DMS79 treated with DMSO at 0.1 percent for 48 hours (cell line): ENCODE measurements at places on chromosomes 2 and 18.

DNA sequence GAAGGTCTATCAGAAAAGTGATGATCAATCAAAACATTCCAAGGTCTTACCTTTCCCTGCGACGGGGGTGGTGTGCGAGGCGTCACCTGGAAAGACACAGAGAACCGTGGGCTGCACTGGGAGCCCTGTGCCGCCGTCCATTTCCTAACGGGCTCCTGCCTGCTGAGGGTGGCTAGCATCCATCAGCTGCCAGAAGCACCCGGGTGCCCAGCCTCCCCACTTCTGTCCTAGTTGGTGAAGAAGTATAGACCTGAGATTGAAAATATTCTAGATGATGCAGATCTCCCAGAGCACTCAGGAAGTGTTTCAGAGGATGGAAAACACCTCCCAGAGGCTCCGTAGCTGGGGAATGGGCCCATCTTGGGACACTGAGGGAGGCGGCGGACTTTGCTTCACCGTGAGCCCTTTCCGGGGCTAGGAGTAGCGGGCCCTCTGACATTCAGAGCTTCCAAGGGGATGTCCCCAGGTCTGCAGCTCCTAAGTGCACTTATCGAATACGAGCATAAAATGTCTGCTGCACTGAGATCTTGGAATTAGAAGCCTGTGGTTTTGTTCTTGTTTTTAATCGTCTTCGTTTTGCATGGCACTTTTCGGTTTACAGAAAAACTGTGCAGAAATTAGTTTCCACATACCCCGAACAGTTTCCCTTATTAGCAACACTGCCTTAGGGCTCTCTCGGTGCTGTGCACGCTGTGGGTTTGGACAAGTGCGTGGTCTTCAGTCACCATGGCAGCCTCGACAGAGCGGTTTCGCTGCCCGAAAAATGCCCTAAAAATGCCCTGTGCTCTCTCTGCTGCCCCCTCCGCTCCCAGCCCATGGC lies 143.5 kb downstream of the MBP start:
- no peak for DNase-seq

DNA sequence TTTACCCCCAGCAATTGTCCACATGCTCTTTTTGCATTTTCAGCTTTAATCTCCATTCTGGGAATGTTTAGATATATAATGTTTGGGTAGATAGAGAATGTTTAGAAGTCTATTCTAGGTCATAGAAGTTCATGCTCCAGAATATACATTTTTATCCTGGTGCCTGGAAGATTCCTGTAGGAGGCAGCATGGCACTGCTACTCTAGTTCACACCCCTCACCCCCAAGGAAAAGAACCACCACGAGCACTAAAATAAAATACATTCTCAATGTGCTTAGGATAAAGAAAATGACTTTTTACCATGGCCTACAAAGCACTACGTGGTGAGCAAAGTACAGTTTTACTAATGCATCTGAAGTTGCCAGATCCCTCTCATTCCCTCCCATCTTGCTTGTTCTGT lies 53.8 kb downstream of the MYO1B start:
- DNase-seq, result no peak

- peak; percentile 25 for DNase-seq
Observed at GRCh38 chr2:15040429-15041084, 408.0 kb downstream of the LRATD1 start.

DNA sequence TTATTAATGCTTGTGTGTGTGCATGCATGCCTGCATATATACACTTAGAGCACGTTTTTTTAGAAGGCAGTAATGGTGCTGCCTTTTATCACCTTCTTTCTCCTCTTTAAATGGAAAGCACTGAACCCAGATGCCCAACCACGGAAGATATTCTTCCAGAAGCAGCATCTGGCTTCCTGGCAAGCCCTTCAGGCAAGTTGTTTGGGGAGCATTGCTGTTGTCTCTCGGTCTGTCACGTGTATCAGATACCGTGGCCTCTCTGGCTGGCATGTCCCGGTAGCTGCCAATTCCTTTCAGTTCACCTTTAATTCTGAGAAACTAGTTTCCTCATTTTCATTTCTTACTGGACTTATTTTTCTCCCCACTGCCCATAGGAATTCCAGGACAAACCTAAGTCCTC lies 587.8 kb downstream of the ARHGAP15 start:
- no peak for DNase-seq

- no peak for DNase-seq
Observed at GRCh38 chr2:18966131-18966530, 376.8 kb upstream of the NT5C1B start.

DNA sequence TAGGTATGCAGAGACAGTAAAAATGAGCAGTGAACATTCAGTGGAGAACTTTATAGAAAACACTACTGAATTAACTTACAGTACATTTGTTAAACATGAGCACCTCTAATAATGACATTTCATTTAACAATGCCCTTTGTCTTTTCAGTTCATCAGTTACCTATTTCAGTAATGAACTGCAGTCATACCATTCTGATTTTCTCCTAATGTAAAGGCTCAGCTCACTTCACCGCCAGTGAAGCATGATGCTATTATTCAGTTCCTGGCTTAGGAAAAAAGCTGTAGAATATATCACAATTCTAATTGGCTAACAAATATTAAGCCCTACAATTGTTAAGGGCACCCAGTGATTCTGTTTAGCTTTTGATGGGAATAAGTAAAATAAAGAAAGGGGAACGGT lies 37.1 kb upstream of the CCDC93 start:
- DNase-seq, result peak; percentile 30

DNA sequence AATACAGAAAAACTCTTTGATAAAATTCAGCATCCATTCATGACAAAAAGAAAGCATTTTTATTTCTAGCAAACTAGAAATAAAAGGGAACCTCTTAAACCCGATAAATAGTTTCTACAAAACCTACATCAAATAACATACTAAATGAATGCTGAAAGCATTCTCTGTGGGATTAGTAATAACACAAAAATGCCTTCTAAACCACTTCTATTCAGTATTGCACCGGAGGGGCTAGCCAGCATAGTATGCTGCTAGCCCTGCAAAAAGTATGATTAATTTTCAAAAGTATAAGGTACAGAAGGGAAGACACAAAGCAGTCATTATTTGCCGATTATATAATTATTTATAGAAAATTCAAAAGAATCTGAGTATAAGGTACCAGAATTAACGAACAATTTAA lies 145.2 kb downstream of the DTNB start:
- no peak for DNase-seq

GRCh38 chr2:242046206-242046826 lies 176.8 kb downstream of the RTP5 start:
- DNase-seq, result no peak

- DNase-seq, result no peak
Observed at GRCh38 chr2:71500426-71501079, 47.2 kb downstream of the DYSF start.

- DNase-seq, result no peak
Observed at GRCh38 chr2:85540133-85540648, 1.2 kb downstream of the MAT2A start.

DNA sequence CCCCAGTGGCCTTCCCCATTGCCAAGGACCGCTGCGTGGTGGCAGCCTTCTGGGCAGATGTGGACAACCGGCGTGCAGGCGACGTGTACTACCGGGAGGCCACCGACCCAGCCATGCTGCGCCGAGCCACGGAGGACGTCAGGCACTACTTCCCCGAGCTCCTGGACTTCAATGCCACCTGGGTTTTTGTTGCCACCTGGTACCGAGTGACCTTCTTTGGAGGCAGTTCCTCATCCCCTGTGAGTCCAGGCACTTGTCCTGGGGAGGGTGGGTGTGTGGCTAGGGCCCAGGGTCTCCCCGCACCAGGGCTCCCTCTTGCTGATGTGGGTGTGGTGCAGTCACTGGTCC lies 31.9 kb downstream of the SNED1 start:
- DNase-seq, result no peak

DNA sequence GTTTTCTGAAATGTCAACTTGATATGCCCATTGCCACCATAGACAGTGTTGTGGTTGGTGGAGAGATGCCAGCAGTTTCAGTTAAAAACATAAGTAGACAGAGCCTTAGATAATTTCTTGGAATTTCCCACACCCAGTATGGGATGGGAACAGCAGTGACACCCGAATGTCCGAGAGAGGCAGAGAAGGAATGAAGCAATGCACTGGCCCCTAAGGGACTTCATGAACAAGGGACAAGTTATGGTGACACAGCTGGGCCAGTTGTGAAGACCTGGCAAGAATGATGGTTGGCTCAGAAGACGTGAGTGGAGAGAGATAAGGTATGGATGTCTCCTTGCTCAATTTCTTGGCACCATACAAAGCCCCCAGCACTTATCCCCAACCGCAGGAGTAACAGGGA lies 165.2 kb upstream of the APCDD1 start:
- DNase-seq, result no peak

- no peak for DNase-seq
Observed at GRCh38 chr2:11698009-11698922, 28.3 kb upstream of the NTSR2 start.

DNA sequence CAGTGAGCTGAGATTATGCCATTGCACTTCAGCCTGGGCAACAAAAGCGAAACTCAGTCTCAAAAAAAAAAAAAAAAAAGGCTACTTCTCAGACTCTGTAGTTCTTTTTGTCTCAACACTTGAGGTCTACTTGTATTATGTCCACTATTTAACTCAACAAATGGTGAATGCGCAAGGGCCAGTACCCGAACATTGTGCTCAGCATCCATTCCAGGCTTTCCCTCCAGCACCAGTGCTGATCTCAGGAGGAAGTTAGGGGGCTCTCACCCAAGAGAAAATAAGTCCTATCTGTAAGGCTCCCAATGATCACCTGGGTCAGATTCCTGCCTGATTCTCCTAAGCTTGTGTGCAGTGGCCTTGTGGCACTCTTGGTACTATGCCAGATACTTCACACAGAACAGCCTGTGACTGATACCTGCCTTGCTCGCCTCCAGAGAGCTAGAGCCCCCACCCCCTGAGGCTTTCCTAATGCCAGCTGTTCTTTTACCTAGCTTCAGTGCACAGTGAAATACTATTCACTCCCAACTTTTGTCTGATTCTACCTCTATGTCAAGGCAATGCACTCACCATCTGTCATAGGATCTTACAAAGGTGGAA lies 74.9 kb downstream of the INO80D start:
- peak; percentile 35 for DNase-seq

DNA sequence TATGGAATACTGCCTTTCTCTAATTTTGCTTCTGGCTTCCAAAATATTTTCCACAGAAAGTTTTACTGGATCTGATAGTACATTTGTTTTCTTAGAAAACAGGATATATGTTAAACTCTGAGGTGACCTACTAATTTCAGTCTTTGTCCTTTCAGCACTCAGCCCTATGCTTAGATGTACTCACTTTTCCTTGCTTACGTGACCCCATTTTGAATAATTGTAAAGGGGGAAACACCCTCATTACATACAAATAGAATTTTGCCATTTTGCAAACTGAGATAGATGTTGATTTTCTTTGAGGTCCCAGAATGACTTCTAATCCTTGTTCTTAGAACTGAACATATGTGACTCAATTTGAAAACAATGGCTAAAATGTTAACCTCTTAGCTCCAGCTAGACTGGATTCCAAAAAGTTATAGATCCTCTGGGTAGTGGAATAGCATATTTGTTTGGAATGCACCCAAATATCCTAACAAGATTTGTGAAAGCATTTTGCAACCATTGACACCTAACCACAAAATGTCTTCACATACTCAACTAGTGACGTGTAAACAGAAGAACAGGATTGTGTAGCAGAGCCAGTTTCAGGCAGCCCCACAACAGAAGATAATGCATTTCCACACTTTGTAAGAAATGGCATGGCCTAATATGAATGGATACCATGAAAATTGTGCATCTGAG lies 44.8 kb upstream of the EHBP1 start:
- DNase-seq, result no peak

- peak; percentile 27 for DNase-seq
Observed at GRCh38 chr2:30026091-30027055, 105.0 kb upstream of the ALK start.

DNA sequence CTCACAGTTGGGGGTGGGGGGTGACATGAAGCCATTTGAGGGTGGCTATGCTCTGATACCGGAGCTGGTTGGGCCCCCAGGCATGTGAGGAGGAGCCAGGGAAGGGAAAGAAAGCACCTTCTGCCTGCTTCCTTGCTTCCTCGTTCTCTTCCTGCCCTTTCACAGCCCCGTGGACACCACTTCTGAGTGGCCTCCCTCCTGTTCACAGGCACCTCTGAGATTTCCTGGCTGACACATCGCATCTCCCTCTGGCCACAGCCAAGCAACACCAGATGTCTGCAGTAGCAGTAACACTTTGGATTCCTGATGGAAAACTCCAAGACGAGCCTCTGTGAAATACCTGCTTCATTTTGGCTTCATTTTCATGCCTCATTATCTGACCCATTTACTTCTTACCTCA lies 64.7 kb upstream of the ST3GAL5 start:
- DNase-seq, result peak; percentile 36

- DNase-seq, result no peak
Observed at GRCh38 chr2:58155160-58155778, 85.9 kb downstream of the FANCL start.

GRCh38 chr18:43650426-43650825 lies 373.1 kb upstream of the SYT4 start:
- DNase-seq, result no peak

- DNase-seq, result no peak
Observed at GRCh38 chr2:62140426-62141141, 55.3 kb upstream of the B3GNT2 start.

- no peak for DNase-seq
Observed at GRCh38 chr2:235725016-235725489, 231.2 kb downstream of the AGAP1 start.

- DNase-seq, result no peak
Observed at GRCh38 chr2:235478609-235479008, 15.2 kb upstream of the AGAP1 start.

DNA sequence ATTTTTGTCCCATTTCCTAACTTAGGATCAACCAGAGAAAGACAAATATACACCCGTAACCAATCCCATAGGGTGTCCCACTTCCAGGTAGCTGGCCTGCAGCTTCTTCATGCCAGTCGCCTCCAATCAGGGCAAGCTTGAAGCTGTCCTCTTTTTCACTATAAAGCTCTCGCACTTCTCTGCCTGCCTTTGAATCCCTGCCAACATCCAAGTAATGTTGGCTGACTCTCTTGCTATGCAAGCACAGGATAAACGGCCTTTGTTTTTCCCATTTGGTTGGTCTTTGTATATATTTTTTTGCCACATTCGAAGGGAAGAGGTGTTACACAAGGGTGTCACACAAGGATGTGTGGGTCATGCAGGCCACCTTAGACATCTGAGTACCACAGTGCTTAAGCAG lies 388.8 kb downstream of the CBLN2 start:
- peak; percentile 11 for DNase-seq

DNA sequence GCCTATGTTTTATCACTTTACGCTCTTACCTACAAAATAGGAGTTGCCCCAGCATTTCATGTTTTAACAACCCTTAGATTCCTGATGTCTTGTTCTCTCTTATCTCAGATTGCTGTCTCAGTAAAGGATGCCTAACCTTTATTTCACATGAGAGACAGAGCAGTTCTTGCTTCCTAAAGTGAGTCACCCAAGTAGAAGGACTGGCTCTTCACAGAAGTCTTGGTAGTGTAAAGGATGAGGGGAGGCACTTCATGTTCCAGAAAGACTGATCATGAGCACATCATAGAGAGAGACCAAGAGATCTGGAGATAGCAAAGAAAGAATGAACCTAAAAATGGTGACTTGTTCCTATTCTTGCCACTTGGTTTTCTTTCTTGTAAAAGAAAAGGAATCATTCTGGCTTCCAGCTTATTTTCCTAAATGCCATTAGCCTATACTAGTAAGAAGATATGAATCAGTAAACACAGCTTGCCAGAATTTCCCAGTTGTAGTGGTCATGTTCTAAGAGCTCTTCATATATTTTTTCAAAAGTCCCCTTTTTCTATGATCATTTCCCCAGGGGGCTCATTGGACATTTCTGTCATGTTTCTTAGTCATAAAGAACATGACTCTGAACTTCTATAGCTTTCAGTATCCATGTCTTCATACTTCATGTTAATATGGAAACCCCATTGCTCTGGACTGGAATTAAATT lies 54.9 kb downstream of the MAPRE2 start:
- no peak for DNase-seq

- DNase-seq, result no peak
Observed at GRCh38 chr18:12372406-12372805, 4.6 kb downstream of the AFG3L2 start.
